ENCODE measurements at places on chromosomes 4 and X.

DNA sequence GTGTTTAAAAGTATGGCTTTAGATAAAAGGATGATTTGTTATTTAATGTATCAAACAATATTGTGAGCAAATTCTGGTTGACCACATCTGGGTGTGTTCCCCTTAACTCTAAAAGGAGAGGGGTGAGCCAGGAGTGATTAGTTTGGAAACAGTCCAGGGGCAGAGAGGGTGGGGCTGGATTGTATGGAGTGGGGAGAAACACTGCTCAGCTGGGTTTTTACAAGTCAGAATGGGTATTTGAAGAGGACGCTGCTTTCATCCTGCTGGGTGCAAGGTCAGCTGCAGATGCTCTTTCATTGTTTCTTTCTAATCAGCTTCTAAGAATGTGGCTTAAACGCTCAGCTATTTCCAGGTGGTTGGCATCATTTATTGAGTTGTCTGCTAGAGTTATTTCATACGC, 82.8 kb upstream of the LIMCH1 start:
- no peak for DNase-seq

GRCh38 chr4:15809058-15809457, 30.9 kb downstream of the CD38 start:
- no peak for DNase-seq

DNA sequence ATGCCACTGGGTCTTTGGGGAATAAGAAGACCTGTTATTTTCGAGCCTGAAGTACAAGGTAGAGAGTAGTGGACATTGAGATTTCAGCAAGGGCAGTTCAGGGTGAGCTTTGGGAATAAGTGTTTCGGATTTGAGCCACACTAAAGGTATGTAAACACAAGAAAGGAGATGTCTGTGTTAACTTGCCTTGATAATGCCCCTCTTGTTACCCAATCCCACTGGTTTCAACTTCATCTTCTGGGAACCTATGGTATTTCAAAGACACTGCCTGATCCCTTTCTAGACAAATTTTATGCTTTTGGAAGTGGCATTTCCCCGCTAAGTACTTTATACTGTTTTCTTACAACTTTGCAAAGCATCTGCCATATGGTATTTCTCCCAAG, 79.4 kb downstream of the SLC9A6 start:
- DNase-seq = no peak

DNA sequence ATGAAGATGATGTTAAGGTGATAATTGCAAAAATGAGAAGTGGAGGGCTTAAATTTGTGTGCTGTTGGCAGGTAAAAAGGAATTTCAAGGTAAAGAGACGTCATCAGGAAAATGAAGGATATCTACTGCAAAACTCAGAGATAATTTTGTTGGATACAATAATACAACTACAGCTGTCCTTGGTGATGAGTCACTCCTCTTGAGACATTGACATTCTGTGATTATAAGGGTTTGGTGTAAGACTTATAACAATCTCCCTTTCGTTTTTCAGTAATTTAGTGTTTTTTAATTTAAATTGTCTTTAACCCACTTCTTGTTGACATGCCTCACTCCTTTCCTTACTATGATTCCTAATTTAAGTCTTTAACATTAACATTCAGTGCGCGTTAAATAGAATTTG, 1074.1 kb upstream of the SLIT2 start:
- no peak for DNase-seq

GRCh38 chrX:50704360-50704759, 109.6 kb downstream of the SHROOM4 start:
- DNase-seq = no peak

- no peak for DNase-seq
Observed at GRCh38 chr4:156963419-156963818, 8.2 kb downstream of the PDGFC start.

DNA sequence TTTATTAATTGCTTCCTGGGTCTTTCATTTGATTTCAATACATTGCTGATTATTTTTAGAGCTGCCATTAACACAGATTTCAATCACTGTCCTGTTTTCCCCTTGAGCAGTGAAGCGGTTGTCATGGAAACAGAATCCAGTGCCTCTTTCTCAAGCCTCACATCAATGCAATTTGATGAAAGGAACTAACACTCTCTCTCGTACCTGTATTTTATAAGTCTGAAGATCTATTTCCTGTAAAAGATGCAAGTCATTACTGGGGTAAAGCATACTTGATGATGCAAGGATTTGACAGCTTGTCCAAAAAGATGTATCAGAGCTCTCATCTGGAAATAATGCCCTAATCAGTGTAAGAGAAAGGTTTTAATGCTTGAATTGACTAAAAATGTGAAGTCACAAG, 17.9 kb upstream of the GASK1B start:
- DNase-seq = no peak

GRCh38 chr4:38189445-38189844, 229.2 kb downstream of the PTTG2 start:
- DNase-seq = no peak

DNA sequence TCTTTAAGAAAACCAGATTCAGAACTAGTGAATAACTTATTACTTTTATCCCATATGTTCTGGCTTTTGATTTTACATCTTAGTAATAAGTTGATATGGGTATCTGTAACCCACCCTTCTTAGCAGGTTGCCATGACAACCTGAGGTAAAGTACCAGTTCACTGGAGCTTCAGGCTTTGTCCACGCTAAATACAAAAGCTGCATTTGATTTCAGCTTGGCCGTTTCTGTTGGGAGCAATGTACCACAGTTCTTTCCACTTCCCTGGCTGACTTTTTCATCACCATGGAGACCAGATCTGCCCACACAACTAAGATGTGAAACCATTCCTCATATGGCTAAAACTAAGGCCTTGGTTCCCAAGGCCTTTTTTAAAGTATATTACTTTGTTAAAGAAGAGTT, 26.1 kb downstream of the KLHL34 start:
- DNase-seq = no peak

GRCh38 chr4:76733068-76733771, 164.7 kb downstream of the SOWAHB start:
- no peak for DNase-seq

DNA sequence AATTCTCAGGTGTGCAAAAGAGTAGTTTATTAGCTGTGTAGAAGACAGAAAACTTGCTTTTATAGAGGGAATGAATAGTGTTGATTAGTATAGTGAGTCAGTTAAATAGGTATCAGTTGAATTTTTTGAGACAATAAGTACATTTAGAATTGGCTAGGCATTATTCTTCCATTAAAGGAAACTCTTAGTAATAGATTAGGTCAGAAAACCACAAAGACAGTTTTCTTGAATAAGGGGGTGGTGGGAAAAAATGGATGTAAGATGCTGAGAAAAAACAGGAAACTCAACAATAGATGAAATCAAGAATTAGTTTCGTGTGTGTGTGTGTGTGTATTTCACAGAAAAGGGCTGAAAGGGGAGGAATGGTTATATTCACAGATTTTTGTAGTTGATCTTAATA, 16.8 kb downstream of the CD38 start:
- DNase-seq = peak; percentile 9

DNA sequence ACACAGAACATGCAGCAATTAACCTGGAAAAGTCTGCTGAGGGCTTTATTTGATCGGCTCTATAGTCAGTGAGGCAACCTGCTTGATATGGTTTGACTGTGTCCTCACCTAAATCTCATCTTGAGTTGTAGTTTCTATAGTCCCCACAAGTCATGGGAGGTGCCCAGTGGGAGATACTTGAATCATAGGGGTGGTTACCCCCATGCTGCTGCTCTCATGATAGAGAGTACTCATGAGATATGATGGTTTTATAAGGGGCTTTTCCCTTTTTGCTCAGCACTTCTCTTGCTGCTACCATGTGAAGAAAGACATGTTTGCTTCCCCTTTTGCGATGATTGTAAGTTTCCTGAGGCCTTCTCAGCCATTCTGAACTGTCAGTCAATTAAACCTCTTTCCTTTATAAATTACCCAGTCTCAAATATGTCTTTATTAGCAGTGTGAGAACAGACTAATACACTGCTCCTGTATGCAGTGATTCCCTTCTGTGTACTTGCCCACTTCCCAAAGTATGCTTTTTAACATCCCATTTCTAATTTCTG, 78.2 kb downstream of the NPFFR2 start:
- DNase-seq = no peak

GRCh38 chr4:138522366-138522765, 280.2 kb upstream of the SLC7A11 start:
- DNase-seq = no peak
